ENCODE measurements at places on chromosomes 7 and 10.
A peak's percentile ranks its signal among the peaks of the same experiment; 100 is the strongest.

GRCh38 chr7:36794689-36795088 lies 70.4 kb upstream of the AOAH start:
- no peak for DNase-seq

GRCh38 chr7:16504019-16504418 lies 22.6 kb upstream of the LRRC72 start:
- no peak for DNase-seq

DNA sequence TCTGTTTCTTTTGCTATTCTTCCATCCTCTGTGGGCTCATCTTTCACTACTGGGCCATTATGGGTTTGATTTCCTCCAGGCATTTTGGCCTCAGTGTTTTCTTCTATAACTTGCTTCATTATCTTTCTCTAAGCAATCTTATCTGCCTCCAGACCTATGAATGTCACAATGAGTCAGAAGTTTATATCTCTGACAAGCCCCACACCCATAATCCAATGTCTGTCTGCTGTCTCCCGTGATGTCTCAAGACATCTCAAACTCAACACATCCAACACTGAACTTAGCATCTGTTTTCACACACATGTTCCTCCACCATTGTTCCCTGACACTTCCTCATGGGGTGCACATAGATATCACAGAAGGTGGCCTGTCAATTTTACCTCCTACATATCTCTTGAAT lies 46.7 kb upstream of the RHOBTB1 start:
- DNase-seq, result no peak

DNA sequence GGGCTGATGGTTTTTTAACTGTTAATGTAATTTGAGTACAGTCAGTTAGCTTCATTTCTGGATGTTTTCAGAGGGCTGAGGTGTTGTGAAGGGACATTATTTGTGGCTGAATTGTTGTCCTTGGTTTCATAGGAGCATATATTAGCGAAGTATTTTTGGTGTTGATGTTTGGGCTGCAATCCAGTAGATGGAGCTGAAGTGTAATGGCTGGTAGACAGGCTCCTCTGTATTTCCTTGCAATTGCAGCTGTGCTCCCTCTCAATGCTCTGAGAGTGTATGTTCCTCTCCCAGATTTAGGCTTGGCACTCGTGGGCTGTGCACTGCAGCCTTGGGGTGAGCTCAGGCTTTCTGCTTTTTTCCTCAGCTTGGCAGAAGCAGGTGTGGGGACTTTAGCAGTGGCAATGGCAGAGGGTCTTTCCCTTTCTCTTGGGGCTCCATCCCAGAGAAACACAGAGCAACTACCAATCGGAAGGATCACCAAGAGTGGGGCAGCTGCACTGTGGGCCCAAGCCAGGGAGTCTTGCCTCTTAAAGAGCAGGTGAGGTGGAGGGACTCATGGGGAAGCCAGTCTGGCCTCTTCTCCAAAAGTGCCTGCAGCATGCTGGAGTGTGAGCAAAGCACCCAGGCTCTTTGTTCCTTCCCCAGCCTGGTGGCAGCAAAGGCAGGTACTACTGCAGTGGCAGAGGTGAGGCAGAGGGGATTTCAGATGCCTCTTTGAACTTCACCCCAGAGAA lies 544.4 kb downstream of the SH2D4B start:
- DNase-seq, result no peak

DNA sequence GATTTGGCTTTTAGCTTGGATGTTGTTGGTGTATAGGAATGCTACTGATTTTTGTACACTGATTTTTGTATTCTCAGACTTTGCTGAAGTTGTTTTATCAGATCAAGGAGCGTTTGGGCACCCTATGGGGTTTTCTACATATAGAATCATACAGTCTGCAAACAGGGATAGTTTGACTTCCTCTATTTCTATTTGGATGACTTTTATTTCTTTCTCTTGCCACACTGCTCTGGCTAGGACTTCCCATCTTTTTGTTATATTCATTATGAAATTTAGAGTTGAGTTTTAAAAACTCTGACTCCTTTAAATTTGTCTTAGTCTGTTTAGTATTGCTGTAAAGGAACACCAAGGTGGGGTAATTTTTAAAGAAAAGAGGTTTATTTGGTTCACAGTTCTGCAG lies 4.7 kb downstream of the ZNF786 start:
- no peak for DNase-seq

DNA sequence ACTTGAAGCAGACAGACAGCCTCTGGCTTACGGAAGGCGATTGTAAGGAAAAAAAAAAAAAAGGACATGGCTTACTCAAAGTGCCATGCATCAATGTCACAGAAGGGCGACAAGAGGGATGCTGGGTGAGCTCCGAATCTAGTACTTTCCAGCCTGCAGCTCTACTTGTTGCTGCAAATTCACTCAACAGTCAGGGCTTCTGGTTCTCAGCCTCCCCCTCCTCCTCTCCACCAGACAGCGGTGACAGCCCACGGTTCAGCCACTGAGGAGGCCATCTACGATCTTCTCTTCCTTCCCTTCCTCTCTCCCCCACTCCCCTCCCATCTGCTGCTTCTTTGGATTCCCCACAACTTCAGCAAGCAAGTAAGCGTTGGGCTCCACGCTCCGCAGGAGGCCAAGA lies 63.5 kb downstream of the PRKAG2 start:
- DNase-seq, result no peak

GRCh38 chr7:38893061-38893460 lies 15.9 kb downstream of the VPS41 start:
- DNase-seq, result no peak

- no peak for DNase-seq
Observed at GRCh38 chr10:132470410-132471124, 67.0 kb upstream of the INPP5A start.

DNA sequence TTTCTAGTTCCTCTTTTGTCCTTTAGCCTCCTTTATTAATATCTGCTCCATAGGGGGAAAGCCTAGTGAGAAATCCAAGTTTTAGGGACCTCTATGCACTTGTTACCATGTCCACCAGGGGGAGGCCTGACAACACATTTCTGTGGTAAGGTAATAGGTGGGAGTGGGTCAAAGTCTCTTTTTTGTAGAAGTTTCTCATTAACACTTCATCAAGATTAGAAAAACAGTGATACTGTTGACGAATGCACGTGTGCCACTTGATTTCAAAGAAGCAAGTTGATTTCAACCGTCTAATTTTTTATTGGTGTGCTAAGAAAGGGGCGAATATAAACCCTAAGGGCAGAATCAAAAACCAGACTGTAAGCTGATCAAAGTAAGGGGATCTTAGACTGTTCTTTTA lies 30.6 kb downstream of the CISD1 start:
- peak; percentile 60 for DNase-seq

GRCh38 chr10:44323838-44324237 lies 61.1 kb downstream of the CXCL12 start:
- DNase-seq, result no peak

- peak; percentile 47 for DNase-seq
Observed at GRCh38 chr10:6069081-6069931, 7.1 kb upstream of the IL2RA start.

DNA sequence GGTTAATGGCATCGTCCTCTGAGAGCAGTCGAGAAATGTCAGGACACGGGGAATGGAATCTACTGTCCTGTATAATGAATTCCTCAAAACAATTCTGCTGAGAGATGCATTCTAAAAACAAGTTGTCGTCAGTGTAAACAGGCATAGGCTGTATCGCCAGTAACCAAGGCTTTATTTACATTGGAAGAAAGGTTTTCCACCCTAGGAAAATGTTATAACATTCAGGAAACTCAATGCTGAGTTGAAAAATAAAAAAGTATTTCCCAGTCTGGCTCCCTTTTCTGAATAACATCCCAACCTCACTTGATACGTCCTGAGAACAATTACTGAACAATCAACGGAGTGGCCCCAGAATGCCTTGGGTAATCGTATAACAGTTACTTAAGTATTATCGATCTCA lies 79.6 kb upstream of the UCN3 start:
- DNase-seq, result peak; percentile 97

GRCh38 chr7:139737221-139738100 lies 40.3 kb downstream of the HIPK2 start:
- no peak for DNase-seq

DNA sequence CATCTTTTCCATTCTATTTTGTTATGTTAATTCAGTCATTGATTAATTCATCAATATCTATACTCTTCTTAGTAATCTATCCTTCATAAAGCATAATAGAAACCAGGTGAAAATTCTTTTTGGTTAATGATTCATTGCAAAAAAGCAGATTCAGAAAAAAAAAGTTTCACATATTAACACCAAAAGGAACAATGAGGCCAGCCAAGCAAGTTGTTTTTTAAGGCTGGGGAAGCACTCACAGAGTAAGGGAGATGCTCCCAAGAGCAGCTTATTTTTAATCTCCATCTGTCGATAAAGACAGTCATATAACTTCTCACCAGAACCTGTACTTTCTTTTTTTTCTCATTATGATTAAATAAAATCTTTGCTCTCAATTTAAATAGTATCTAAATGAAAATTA lies 95.8 kb downstream of the CACNA2D1 start:
- DNase-seq, result no peak

- DNase-seq, result peak; percentile 26
Observed at GRCh38 chr10:61923210-61923949, 21.9 kb downstream of the ARID5B start.

DNA sequence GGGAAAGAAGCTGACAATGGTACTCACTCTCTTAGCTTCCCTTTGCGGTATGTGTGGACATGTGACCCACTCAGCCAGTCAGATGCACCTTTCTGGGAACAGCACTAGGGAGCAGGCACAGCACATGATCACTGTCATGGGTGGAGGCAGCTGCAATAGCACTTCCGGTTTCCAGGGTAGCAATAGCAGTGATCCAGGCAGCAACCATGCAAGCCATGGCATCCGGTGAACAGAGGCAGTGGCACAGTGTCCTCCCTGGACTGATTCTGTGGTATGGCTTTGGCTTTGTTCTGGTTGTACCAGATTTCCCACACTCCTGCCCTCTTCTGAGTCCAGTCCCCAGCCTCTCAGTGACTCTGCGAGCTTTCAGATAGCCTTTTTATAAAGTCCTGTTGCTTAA lies 86.8 kb upstream of the NAMPT start:
- peak; percentile 5 for DNase-seq

DNA sequence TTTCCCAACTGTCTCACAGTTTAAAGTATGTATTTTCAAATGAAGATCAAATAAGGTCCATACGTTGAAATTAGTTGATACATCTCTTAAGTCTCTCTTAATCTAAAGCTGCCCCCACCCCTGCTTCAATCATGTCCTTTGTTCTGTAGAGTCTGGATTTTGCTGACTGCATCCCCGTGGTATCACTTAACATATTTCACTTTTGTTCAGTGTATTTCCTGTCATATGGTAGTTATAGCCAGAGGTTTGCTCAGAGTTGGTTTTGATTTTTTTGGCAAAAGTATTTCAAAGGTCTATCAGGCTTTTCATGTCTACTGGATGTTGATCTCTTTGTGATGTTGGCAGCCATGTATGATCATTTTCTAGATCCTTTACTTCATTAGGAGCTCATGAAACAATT lies 54.4 kb upstream of the ARID5B start:
- DNase-seq, result peak; percentile 4

DNA sequence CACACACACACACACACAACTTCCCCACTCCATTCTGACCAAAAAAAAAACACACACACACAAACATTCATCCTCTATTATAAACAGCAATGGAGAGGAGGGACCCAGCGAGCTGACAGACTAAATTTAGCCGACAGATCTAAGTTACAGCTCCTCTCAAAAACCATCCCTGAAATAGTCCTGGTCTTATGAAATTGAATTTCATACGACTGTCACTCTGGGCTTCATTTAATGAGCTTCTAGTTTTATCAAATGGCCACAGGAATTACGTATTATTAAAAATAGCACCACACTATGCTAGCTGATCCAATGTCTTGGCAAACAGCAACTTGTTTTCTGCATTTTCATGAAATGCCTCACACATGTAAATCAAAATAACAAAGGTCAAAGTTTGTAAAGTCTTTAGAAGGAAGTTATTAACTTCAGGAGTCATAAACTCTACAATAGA lies 131.3 kb upstream of the ASAH2 start:
- DNase-seq, result no peak

GRCh38 chr10:128011059-128011979 lies 104.4 kb downstream of the PTPRE start:
- DNase-seq, result peak; percentile 68

- DNase-seq, result no peak
Observed at GRCh38 chr7:50629238-50629901, 64.2 kb upstream of the DDC start.

DNA sequence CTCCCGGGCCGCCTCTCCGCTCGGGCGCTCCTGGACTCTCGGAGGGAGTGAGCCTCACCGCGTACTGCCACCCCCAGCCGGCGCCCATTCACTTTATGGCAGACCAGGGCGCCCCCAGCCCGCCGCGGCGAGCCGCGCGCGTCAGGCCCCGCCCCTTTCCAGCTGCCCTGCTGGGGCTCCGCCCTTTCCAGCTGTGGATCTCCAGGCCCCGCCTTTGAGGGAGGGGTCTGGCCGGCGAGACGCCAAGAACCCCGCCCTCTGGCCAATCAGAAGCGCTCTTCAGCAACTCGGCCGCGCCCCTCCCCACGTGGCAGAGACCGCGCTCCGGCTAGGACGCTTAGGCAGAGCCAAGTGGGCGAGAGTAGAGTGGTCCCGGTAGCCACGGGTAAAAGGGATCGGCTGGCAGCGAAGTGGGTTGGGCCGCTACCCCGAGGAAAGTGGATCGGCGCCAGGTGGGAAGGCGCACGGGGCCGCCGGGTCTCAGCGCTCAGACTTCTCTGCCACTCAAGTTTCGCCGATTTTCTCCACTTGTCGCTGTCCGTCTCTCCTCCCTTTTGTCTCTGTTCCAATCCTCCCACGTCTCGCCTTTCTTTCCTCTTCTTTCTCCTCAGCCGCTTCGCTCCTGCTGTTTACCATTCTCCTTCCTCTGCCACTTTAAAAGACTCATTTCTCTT lies at the start of gene PITX3:
Gene PITX3, minus strand, starts transcription at position 69 of the 674 bp plus-strand sequence. CDS start 9,432 bp downstream, outside the sequence.
- DNase-seq, result peak; percentile 93

DNA sequence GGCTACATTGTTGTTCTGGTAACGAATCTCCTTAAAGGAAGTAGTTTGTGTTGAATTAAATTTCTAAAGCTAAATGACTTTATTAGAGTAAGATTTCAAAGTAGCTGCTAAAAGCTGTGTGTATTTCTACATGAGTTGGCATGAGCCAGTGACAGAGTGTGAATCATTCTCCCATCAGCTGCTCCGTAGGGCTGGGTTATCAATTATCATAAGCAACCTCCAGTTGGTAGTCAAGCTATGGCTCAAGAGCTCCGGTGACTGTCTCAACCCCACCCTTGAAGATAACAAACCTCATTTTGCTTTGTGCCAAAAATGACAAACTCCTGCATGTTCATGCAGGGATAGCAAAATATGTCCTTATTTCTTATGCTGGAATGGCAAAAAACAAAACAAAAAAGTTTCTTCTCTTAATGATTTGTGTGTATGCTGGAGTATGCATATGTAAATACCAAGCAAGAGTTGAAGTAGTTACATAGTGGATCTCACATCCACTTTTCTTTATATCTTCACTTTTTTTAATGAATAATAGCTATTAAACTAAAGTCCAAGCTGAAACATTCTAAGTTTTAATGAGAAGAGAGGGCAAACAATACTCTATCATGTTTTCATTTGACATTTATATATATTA lies 249.4 kb downstream of the CACNA2D1 start:
- DNase-seq, result peak; percentile 33

- DNase-seq, result no peak
Observed at GRCh38 chr7:131596785-131597184, 40.4 kb upstream of the PODXL start.
